Stimulated activated CD4-positive, alpha-beta T cell treated with anti-CD3 and anti-CD28 coated beads, Interleukin-2, amount 100 ng/mL, for 24 hours (primary cell): ENCODE measurements at places on chromosomes 5 and 9.

GRCh38 chr9:127199001-127199791, 65.4 kb upstream of the GARNL3 start:
- peak; percentile 85 for DNase-seq

DNA sequence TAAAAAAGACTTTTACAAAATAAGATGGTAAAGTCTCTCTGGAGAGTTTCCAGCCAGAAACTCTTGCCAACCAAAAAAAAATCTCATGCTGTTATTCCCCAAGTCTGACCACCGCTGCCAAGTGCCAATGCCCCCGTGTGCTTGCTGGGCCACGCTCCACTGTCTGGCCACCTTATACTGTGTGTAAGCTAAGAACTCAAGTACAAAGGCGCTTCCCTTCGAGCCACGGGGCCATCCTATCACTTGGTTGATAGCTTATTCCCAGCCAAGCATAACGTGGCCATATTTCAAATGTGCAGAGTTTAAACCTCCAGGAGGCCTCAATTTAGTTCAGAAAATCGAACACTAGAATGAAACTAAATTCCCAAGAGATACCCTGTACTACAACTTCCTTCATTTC, 36.0 kb downstream of the ROR2 start:
- no peak for DNase-seq

DNA sequence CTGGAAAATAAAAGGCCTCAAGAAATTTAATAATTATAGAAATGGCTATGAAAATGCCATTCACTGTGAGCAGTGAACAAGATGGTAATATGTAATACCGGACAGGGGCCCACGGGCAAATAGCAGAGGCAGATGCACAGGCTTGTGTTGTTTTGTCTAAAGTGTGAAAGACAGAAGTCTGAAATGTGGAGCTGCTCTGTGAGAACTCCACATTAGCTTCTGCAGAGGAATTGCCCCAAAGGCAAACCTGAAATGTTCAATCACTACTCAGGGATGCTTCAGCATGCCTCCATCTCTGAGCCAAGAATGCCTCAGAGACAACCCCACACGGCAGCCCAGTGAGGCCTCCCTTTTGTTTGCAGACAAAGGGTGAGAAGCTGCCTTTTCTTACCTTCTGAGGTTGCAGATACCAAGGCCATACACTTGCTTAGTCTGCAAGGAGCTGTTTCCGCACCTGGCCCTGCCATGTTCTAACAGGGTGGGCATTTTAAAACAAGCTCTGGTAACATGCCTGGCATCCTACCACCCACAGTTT, 124.3 kb upstream of the CXCL14 start:
- no peak for DNase-seq

DNA sequence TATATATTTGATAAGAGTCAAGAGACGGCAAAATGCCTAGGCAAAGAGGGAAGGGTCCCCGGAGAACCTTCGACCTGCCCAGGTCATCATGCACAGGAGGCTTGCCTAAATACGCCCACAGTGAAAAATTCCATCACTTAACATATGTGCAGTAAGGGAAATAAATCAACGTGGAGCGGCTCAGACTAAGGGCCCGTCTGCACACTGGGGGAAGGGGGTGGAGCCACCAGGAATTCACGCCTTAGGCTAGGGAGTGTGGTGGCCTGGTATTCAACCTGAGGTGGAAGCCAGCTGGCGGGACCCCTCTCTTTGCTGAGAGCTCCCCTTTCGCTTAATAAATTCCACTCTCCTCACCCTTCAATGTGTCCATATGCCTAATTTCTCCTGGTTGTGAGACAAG, 8.3 kb downstream of the PTBP3 start:
- DNase-seq, result no peak

GRCh38 chr9:19102631-19103345, at the start of gene HAUS6:
TSS of gene HAUS6 (minus strand) at chr9:19102904. CDS start at chr9:19102651, 253 bp downstream.
- peak; percentile 93 for DNase-seq

DNA sequence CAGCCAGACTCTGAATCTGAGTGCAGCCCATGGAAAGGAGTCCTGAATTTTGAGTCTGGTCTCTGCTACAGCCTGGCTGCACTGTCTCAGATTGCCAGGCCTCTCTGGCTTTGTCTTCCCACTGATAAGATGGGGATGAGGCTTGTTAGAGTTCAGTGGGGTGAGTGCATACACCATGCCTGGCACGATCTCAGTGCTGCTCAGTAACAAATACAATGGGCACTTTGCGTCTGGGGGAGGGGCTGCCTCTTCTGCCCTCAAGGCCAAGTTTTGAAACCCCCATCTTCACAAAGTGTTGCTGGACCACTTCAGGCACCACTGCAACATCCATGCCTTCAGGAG, 49.0 kb downstream of the PPARGC1B start:
- no peak for DNase-seq

DNA sequence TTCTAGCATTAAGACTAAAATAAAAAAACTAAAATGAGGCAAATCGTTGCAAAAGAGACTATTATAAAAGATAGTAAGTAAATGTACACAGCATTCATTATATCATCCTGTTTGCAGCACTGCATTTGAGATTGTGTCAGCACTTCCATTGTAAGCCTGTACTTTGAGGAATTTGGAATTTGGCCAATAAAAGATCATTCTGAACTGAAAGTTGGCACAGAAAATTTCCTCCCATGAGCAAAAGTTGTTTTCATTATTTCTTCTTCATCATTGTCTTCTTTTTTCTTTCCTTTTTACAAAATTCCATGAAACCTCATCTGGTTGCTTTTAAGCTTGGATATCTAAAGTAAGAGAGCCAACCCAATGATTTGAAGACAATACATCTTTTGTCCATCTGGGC, 199.3 kb upstream of the ADAMTSL1 start:
- DNase-seq, result no peak

- peak; percentile 83 for DNase-seq
Measured at GRCh38 chr9:134390537-134390936, 64.3 kb downstream of the RXRA start.

- DNase-seq, result no peak
Measured at GRCh38 chr9:133188006-133188842, 20.8 kb downstream of the OBP2B start.

DNA sequence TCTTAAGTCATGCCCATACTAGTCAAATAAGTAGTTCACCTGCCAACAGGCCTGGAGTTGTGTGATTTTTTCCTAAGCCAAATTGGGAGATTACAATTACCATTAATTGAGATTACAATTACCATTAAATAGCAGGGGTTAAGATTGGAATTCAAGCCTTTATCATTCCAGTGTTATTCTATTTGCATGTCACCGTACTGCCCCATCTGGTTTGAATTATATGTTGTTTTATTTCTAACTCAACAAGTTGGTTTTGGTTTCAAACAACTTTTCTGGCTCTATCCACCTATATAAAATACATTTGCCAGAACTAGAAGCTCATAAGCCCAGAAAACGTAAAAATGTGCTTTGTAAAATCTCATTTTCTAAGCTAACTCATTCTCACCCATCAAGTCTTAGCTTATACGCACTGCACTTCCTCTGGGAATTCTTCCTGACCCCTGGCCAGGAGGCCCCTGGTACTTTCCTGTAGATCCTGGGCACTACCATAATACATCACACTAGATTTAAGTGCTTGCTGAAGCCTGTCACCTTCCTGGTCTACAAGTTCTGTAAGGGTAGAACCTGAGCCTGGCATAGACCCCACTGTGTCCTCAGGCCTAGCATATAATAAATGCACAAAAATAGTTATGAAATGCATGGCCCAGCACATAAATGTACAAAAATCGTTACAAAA, 242.0 kb upstream of the TRPM3 start:
- DNase-seq, result no peak

DNA sequence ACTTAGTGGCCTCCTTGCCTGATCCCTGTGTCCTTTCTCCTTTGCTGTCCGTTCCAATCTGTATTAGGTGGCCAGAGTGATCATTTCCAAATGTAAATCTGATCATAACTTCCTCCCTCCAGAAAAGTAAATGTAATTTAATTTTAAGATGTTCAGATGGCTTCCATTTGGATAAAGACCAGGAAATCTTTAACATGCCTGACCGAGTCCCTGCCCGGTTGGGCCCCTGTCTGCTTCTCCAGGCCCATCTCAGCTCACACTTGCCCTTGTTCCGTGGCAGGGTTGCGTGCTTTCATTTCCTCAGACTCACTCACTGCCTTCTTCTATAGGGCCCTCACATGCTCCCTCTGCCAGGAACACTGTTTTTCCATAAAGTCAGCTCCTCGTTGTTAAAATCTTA, 7.6 kb downstream of the MAP3K1 start:
- no peak for DNase-seq

GRCh38 chr9:77435277-77435676, 212.8 kb downstream of the GNA14 start:
- DNase-seq, result no peak

DNA sequence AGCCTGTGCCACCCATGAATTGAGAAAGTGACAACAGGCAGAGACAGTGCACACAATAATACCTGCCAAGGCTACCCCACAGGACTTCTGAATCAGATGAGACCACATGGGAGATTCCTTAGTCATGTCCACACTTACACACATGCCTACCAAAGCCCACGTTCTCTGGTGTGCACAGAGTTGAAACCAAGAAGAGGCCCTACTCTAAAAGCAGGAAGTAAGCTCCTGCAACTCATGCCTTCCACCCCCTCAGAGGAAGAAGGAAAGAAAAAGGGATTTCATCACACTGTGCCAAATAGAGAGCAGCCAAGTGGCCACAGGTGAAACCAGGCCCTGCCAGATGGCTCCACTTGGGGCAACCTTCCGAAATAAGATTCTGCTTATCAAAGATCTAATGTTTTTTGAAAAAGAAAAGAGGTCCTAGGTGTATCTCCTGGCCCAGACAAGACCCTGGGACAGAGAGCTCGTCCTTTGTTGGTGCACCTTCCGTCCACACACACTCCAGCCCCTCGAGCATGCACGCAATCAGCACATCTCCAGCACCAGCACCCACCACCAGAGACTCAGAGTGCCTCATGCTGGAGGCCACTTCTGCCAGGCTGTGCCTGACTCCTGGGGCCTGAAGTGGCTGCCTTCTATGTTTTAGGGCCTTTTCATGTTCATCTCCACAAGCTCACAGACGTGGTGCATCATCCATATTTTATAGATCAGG, 114.6 kb upstream of the SPOCK1 start:
- no peak for DNase-seq

DNA sequence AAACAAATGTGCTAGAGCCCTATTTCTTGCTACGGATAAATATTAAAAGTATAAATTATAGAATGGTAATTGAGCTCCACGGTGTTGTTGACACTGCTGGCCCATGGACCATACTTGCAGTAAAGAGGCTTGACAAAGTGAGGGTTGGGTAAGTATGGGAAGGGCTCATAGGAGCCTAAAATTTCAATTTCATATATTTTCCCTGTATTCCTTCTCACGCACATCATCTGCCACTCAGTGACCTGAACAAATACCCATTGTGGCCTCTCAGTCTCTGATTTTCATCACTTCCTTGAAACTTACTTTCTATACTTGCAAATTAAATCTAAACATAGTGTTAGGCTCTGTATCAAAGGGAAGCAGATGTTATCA, 116.5 kb downstream of the PIK3R1 start:
- DNase-seq, result no peak

DNA sequence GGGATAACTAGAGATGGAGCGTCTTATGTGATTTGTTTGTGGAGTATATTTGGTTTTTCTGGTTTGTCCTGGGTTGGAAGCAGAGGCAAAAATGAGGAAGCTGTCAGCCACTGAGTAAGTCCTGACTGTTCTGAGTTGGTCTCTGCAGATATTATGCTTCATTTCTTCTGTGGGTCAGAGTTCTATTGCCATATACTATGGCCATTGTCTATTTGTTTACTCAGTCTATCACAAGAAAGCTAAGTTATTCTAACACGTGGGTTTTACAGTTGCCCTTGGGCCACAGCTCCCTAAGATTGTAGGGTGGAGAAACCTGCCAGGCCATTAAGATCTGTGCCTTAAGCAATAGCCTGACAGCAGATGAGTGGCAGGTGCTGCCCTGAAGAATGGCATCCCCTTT, 3.0 kb upstream of the CTSV start:
- no peak for DNase-seq

DNA sequence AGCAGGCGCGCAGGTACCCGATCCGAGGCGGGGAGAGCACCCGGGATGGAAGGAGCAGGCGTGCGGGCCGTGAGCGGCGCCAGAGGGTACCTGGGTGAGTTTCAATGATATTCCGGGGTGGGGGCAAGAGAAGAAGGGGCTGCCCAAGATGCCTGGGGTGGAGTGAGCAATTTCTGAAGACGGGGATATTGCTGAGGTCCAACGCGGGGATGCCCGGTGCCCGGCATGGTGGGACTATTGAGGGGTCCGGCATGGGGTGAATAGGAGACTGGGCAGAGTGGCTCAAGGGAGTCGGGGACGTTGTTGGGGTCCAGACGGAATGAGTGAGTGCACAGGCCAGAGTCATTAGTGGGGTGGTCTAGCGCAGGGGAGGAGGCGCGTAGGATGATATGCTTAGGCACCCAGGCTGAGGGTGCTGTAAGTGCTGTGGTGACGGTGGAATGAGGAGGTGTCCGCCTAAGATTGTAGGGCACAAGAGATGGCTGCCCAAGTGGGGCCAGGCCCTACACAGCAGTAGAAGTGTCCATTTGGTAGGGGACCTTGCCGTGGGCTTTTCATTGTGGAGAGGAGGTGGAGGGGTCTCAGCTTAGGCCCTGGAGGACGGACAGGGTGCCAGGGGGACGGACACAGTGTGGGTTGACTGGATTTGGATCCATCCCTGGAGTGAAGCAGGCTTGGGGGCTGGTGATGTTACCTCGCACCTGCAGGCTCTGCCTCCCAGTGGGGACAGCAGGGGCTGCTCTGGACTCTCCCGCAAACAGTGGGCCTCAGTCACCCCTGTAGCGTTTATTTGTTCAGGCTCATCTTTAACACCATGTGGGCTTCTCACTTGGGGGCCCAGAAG, 719 bp downstream of the MIGA2 start:
- DNase-seq, result no peak

DNA sequence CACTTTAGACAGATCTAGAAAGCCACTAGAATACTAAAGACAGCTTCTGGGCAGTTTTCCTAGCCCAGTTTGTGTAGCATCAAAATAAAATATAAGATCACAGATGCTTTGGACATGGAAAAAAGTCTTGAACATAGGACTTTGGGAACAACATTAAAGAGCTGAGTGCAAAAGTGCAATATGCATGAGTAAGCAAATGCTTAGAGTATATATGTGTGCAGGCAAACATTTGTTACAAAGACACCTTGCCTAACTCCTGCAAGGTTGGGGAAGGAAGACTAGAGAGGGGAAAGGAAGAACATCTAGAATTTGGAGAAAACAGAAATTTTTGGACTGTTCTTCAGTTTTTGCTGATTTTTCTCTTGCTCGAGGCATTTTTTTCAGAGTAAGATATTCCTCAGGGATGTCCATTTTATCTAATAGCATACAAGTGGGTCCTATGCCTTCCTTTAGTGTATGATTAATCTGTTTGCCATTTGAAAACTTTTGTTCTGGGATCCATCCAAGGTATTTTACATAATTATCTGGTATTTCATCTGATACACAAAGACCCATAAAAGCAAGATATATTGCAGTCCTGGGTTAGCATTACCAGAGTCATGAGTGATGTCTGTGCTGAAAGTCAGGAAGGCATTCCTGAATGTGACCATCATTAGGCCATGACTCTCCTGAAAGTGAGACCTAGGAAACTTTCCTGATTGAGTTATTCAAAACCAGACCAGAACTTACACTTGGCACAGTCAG, 142.0 kb upstream of the RGMB start:
- no peak for DNase-seq

- DNase-seq, result no peak
Measured at GRCh38 chr5:59390074-59390659, 503.4 kb downstream of the PDE4D start.

- DNase-seq, result no peak
Measured at GRCh38 chr9:134318941-134319305, 7.3 kb upstream of the RXRA start.
